ENCODE measurements at places on chromosomes 4 and X.

GRCh38 chrX:96688789-96689188 lies 4.1 kb downstream of the DIAPH2 start:
- no peak for DNase-seq

DNA sequence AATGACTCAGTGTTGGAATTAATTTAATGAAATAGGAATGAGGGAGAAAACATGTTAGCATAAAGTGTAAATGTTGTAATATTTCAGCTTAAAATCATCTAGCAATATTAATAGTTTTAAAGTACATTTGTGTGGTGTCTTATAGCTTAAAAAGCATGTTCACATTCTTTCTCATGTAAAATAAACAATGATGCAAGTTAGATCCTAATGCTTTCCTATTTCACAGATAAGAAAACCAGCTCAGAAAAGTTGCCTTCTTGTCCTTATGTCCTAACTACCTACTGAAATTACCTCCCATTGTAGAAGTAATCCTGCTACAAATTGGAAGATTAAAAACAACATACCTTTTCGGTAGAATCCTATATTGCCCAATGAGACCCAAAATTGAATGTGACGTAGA lies 40.9 kb upstream of the PRDM8 start:
- DNase-seq = peak; percentile 8

- DNase-seq = no peak
Observed at GRCh38 chrX:78314561-78314960, 12.8 kb downstream of the CYSLTR1 start.

- peak; percentile 94 for DNase-seq
Observed at GRCh38 chrX:110086916-110087484, 84.1 kb downstream of the TMEM164 start.

GRCh38 chrX:54074826-54075225 lies 30.6 kb upstream of the PHF8 start:
- DNase-seq = no peak

DNA sequence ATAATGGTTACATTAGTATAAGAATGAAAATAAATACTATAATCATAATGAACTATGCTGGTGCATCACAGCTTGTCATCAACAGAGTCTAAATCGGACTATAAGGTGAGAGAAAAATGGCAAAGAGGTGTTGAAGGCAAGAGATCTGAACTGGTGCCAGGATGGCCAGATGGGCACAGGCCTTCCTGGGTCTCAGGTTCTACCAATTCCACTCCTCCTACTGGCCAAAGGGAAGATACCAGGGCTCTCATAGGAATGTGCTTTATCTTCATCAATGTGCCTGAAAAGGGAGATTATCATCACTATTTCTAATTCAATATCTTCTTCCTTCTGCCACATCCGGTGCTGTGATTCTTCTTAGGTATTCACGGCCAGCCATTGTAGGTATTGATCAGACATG lies 107.6 kb downstream of the GASK1B start:
- DNase-seq = no peak

DNA sequence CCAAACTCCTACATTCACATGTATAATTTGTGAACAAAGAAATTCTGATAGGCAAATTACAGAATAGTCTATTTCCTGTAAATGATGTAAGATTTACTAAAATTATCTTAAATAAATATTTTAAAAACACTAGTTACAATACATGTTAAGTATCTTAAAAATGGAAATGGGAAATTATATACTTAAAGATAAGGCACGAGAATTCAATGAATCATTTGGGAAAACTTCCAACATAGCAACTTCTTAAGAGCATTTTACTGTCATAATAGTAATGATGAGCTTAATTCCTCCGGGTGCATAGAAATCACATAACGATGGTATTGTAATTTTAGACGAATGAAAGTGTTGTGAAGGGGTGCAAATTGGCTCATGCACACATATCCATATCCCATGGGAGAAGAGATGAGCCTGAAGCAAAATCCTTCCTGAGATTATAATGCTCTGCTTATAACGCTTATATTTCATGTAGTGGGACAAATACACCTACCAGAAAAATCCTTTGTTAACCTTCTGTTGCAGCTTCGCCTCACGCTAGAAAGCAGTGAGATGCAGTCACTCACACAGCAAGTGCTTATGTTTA lies 873.5 kb downstream of the PDHA2 start:
- DNase-seq = peak; percentile 41

DNA sequence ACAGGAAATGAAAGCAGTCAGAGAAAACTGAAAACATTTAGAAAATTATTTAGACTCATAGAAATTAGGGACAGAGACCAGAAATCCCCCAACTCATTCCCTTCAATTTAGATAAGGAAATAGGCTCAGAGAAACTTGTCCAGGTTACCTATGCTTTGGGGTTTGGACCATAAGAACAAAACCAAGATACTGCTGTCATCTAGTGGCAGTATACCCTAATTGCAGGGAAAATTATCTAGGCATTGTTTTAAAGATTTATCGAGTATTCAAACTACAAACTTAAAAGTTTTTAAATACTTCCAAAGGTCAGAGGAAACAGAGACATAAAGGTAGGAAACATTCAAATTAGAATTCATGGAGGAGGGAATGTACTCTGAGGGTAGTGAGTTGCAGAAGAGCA lies 67.0 kb upstream of the KLHL13 start:
- no peak for DNase-seq

- DNase-seq = peak; percentile 83
Observed at GRCh38 chr4:76782837-76783236, 115.1 kb downstream of the SOWAHB start.

DNA sequence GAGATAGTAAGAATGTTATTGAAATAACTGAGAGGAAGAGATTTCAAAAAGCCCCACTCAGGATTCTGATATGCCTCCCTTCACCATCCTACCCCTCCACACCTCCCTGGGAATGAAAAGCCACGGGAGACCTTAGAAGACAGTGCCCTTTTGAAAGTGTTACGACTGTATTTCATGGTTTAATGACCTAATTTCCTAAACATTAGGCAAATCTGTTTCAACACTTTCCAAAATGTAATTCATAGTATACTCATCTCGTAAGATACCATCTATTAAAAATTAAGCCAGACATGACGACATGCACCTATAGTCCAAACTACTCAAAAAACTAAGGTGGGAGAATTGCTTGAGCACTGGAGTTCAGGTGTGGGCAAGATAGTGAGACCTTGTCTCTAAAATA lies 106.3 kb downstream of the HNRNPD start:
- no peak for DNase-seq

GRCh38 chr4:107473126-107473525 lies 246.9 kb downstream of the PAPSS1 start:
- DNase-seq = no peak

- DNase-seq = no peak
Observed at GRCh38 chr4:189843413-189844009, 97.2 kb upstream of the FRG1 start.

DNA sequence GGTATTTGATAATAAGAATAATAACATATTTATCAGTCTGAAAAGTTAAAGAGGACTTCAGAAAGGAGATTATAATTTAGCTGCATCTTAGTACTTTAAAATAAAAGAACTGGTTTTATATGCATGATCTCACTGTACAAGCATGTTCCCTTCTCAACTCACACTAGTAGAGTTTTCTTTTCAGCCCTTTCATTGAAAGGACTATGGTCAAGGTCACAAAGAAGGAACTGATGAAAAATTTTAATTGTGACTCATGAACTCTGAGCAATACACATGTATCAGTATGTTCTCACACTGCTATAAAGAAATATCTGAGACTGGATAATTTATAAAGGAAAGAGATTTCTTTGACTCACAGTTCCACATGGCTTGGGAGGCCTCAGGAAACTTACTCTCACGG lies 73.7 kb upstream of the NDST4 start:
- DNase-seq = no peak

DNA sequence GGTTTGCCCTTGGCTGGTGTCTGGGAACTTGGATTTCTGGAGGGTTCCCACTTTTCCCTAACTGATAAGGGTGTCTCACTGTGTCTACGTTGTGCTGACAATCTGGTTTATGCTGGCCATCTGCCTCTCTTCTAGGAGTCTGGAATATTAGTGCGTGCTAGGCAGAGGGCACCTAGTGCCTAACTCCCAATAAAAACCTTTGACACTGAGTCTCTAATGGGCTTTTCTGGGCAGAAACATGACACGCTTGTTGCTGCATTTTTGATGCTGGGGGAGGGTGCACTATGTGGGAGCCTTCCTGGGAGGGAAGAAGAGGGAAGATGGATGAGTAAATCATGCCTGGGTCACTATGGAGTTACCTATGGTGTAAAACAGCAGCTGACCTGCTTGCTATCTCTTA lies 16.3 kb upstream of the ZNF41 start:
- DNase-seq = no peak

DNA sequence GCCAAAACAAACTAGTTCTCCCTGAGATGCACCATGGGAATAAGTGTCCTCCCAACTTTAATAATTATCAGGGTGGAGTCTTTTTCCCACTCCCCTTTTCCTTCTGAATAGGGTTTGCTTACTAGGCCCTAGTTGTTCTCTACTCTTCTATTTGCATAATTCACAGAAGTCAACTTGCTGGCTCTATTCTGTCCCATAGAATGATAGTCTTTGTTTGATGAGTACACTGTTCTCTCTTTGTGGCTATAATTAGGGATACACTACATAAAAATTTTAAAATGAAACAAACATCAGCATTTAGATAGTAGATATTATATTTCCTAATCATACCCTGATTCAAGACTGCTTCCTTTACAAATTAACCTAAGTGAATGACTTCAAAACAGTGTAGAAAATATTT lies 10.3 kb downstream of the PDHA2 start:
- no peak for DNase-seq

DNA sequence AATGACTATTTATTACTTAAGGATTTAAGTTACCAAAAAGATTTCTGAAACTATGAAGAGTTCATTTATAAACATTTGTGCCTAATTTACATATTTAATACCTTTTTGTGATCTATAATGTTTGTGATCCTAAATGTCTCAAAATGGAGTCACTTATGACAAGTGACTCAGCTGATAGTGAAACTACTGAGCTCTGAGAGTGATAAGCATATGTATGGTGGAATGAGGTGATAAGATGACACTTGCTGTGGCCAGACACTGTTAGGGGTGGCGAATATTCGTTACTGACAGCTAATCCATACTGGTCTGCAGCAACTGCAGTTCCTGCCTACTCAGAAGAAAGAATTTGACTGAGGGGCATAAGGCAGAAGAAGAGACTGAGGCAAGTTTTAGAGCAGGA lies 5.5 kb upstream of the NXF3 start:
- no peak for DNase-seq

GRCh38 chrX:111778591-111778990 lies 97.4 kb upstream of the TRPC5OS start:
- DNase-seq = no peak

GRCh38 chr4:189147005-189147929 lies 793.4 kb upstream of the FRG1 start:
- DNase-seq = no peak

GRCh38 chr4:31362756-31363155 lies 642.6 kb downstream of the PCDH7 start:
- peak; percentile 22 for DNase-seq

GRCh38 chrX:10040961-10041360 lies 73.8 kb downstream of the CLDN34 start:
- DNase-seq = no peak

- peak; percentile 90 for DNase-seq
Observed at GRCh38 chr4:77636902-77637301, 31.3 kb downstream of the CXCL13 start.

DNA sequence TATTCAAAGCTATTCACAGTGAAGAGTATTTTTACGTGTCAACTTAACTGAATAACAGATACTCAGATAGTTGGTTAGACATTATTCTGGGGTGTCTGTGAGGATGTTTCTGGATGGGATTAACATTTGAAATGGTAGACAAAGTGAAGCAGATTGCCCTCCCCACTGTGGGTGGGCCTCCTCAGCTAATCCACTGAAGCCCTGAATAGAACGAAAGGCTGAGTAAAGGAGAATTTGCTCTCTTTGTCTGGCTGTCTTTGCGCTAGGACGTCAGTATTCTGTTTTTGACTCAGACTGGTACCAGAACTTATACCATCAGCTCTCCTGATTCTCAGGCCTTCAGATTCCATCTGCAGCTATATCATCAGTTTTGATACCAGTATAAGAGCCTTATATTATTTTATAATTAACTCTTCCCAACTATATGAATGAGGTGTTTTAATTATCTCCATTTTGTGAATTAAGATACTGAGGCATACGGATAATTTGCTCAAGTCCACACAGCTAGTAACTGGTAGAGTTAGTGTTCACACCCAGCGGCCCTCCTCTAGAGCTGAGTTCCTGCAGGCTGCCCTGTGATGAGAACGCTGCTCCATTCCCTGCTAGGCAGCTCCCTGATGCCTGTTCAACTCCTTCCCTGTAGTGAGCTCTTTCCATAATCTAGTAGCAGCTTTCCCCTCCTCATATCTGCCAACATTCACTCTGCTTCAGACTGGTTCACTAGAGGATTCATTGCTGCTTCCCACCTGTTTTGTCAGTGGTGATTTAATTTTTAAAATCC lies 87.5 kb downstream of the RBM46 start:
- no peak for DNase-seq

DNA sequence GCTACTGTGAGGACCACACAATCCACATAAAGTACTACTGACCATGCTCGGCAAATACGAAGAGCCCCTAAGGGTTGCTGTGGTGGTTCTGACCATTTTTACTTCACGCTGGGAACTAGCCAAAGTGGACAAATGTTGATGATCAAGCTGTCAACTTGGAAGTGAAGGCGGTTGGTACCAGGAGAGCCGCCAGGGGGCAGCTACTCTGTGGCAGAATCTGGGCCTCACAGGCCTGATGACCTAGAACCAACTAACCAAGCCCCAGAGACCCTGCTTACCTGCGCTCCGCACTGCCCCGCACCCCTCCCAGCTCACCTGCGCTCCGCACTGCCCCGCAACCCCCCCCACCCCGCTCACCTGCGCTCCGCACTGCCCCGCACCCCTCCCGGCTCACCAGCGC lies 5.6 kb downstream of the GAK start:
- DNase-seq = peak; percentile 30

DNA sequence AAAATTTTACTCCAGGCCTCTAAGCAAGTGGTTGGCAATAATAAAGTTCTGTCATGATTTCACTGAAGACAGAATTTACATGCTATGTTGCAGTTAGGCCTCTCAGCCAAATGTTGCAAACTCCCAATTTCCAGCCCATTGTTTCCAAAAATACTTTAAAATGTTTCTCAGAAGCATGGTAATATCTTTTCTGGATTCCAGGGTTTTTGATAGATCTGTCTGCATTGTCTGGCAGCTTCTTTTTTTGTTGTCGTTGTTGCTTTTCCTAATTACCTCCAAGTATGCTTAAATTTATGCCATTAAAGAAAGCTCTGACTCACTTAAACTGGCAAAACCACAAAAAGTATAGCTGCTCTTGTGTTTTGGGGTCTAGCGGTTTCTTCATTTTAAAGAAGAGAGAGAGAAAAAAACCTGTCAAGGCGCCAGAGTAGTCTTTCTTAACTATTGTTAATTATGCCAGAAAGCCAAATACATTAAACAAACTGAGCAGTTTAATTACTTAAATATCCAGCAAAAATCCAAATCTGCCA lies 97.0 kb downstream of the AGTR2 start:
- peak; percentile 39 for DNase-seq

Data from fibroblast of pulmonary artery (primary cell).